ENCODE measurements at places on chromosomes 3 and 15. TPM values are rescaled to one million over a fixed set of nuclear protein-coding genes. Genes with fewer than 3 reads are reported as not detected.

CRYGS gene
- total RNA-seq: 1.3 TPM

TMOD2 gene
- 0.66 TPM for total RNA-seq

CPNE4 gene
- total RNA-seq: not detected

LHFPL4 gene
- total RNA-seq: not detected

KCNMB2 gene
- total RNA-seq: not detected

CYP1A2 gene
- not detected for total RNA-seq

CCDC39 gene
- total RNA-seq: not detected

C3orf20 gene
- total RNA-seq: under 0.01 TPM

DMXL2 gene
- 42.7 TPM for total RNA-seq

EPHB1 gene
- total RNA-seq: 0.88 TPM

TTC21A gene
- 2.7 TPM for total RNA-seq

JMJD7 gene
- total RNA-seq: 3.9 TPM

TRIM42 gene
- total RNA-seq: not detected

SPINK8 gene
- total RNA-seq: not detected

ERICH6 gene
- total RNA-seq: 0.14 TPM

MYO5C gene
- total RNA-seq: under 0.01 TPM

ZBED2 gene
- not detected for total RNA-seq

NIPA2 gene
- 103 TPM for total RNA-seq

SMCO1 gene
- not detected for total RNA-seq

GREM1 gene
- total RNA-seq: 264 TPM

DNAJC17 gene
- 17.2 TPM for total RNA-seq

C3orf85 gene
- not detected for total RNA-seq

TEX55 gene
- total RNA-seq: not detected

CCK gene
- not detected for total RNA-seq

TRA2B gene
- 147 TPM for total RNA-seq

C15orf61 gene
- total RNA-seq: 3.7 TPM

UNC13C gene
- not detected for total RNA-seq

GRM2 gene
- total RNA-seq: not detected

MRAS gene
- 42.2 TPM for total RNA-seq

PAK6 gene
- under 0.01 TPM for total RNA-seq

TNK2 gene
- total RNA-seq: 11.6 TPM

RPL29 gene
- total RNA-seq: 1,601 TPM

PLSCR5 gene
- total RNA-seq: not detected

ROBO1 gene
- 141 TPM for total RNA-seq

AGBL1 gene
- not detected for total RNA-seq

PLA2G4E gene
- not detected for total RNA-seq

SLC12A1 gene
- total RNA-seq: not detected

TUSC7 gene
- not detected for total RNA-seq

SI gene
- total RNA-seq: not detected

NR1I2 gene
- under 0.01 TPM for total RNA-seq

HAPLN3 gene
- 4.2 TPM for total RNA-seq

SAMMSON gene
- not detected for total RNA-seq

GOLGA8T gene
- not detected for total RNA-seq

NMNAT3 gene
- total RNA-seq: under 0.01 TPM

TM4SF18 gene
- total RNA-seq: not detected

ACTRT3 gene
- 2.8 TPM for total RNA-seq

ABI3BP gene
- total RNA-seq: 1.4 TPM

MOBP gene
- not detected for total RNA-seq

CHRNA7 gene
- 0.22 TPM for total RNA-seq

STARD5 gene
- total RNA-seq: 24.3 TPM

MYEF2 gene
- total RNA-seq: 7.2 TPM

KAT2B gene
- 3.7 TPM for total RNA-seq

KLHL6 gene
- under 0.01 TPM for total RNA-seq

SLC22A13 gene
- 0.43 TPM for total RNA-seq

SLC28A2 gene
- total RNA-seq: not detected

All from placental pericyte (primary cell).